ENCODE measurements at places on chromosomes 3 and 15. TPM values are rescaled to one million over a fixed set of nuclear protein-coding genes. Genes with fewer than 3 reads are reported as not detected.

- peak; percentile 83 for DNase-seq
These were observed 16.2 kb downstream of the RFT1 start for GRCh38 chr3:53114011-53114400.

- no peak for DNase-seq
These were observed 44.8 kb downstream of the FGD5 start for GRCh38 chr3:14863333-14864100.

MAP6D1 gene
- 6.0 TPM for total RNA-seq

DNA sequence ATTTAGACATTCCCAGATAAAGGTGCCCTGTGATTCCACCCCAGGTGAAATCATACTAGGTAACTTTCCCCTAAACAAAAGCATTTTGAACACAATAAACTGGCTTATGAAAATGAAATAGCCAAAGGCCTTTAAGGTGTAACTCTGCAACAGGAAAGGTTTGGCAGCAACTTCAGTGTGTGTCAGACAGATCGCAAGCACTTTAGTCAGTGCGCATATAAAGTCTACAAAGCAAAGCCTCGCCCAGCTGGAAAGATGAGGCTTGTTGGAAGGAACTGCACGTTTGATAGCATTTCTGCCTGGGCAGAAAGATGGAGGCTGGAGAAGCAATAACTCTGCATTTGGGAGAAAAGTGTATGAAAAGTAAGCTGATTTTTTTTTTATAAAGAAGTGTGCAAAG is 57.9 kb downstream of the PRICKLE2 start:
- peak; percentile 69 for DNase-seq
